ENCODE measurements at places on chromosomes 13 and 19.

DNA sequence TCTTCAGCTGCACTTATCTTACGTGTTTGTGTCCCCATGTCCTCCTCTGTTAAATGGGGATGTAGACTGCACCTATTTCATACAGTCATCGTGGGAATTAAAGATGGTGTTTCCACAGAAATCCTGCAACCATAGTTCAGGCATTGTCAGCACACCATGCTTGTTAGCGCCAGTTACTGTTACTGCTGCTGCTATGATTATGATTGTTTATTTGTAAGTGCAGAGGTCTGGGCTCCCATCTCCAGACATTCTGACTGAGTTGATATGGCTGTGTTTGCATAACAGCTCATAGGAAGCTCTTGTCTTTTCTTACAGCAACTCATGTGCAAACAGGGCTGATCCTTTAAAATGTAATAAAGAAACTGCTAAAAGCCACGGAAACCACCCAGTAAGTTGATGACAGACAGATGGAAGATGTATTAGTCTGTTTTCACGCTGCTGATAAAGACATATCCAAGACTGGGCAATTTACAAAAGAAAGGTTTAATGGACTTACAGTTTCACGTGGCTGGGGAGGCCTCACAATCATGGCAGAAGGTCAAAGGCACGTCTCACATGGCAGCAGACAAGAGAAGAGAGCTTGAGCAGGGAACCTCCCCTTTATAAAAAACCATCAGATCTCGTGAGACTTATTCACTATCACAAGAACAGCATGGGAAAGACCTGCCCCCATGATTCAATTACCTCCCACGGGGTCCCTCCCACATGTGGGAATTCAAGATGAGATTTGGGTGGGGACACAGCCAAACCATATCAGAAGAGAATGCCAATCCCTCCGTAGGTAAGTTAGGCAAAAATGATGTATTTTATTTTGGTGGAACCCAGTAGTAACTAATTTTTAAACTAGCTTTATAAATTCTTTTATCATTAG lies 1.6 kb downstream of the ZSCAN5A start:
- no peak for DNase-seq
- H3K4me3 ChIP-seq = no peak overlapping the region
- no peaks in the 10 kb centered on the region for H3K36me3 ChIP-seq

DNA sequence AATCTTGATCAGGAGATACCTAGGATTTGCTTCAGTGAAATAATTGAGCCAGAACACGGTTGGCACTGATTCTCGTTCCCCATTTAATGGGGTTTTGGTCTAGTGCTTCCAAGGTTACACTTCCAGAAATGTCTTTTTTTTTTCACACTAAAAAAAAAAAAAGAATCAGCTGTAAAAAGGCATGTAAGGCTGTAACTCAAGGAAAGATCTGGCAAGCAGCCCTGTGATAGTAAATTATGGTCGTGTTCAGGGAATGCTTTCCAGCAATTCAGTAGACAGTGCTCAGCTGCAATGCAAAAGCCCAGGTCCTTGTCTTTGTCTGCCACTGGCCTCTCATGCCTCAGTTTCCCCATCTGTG lies 27.2 kb upstream of the NDUFS7 start:
- H3K4me3 ChIP-seq = peak overlapping the region; percentile 79
- H3K27me3 ChIP-seq = no peaks in the 10 kb centered on the region
- H3K27ac ChIP-seq = peak overlapping the region; percentile 94
- H3K4me1 ChIP-seq = peaks cover 33% of the 10 kb centered on the region

DNA sequence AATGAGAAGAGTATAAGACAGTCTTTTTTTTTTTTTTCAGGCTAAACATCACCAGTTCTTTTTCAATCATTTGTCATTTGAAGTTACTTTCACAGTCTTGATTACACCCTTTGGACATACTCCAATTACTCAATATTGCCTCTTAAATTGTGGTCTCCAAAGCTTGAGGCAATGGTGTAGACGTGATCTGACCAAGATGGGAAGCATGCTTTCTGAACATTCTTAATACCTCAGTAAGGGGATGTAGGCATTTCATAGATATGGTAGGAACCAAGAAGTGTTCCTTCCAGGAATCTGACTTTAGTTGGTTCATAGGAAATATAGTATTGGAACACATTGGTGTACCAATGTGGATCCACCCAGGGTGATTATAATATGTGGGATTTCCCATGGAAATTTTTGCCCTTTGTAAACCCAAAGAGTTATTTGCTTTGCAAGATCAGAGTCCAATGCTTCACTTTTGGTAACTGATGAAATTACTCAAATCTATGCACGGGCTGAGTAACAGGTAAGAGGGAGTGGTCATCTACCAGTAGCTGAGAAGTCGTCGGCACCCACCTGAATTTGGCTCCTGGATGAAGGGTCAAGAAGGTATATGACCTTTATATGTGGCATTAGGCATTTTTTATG lies 62.2 kb downstream of the ERCC5 start:
- no peak overlapping the region for H3K4me3 ChIP-seq
- no peaks in the 10 kb centered on the region for H3K4me1 ChIP-seq

DNA sequence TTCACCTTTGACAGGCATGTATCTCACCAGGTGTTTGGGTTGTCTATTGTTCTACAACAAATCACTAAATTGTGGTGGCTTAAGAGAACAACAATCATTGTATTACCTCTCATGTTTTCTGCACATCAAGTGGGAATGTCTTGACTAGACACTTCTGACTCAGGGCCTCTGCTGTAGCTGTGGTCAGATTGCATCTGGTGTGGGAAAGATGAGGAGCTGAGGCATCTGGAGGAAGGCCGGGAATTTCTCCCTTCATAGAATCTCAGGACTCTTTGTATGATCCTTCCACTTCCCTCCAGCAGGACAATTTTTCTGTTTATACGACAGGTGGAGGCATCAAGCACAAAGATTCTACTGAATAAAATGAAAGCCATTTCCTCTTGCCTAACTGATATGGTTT lies 511.8 kb upstream of the NBEA start:
- H3K27ac ChIP-seq = no peak overlapping the region
- H3K36me3 ChIP-seq = no peaks in the 10 kb centered on the region
- no peak overlapping the region for H3K4me3 ChIP-seq
- DNase-seq = no peak
- no peaks in the 10 kb centered on the region for H3K4me1 ChIP-seq

DNA sequence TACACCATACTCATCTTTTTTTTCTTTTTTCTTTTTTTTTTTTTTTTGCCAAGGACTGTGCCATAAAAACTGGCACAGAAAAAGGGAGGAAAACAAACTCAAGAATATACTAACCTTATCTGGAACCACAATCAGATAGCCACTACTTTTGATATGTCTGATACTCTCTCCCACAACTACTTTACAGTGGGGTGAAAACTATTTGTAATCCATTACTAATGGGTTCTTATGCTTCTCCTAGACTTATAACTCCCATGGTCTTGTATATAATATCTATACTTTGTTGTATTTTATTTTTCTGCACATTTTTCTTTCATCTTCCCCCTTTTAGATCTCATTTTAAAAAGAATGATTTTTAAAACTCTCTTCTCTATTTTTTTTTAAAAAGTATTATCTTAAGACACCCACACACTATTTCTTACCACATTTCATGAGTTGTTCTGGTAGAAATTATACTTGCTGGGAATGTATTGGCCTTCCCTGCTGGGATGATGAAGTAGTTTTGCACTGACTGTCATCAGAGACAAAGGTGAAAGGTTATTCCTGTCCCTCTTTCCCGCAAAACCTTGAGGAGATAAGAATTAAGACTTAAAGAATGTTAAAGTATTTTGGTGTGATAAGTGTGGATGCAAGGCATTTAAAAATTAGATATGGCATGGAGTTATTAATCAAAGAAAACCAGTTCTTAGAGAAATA lies 146.7 kb upstream of the KLF12 start:
- no peak overlapping the region for H3K4me3 ChIP-seq
- no peaks in the 10 kb centered on the region for H3K27me3 ChIP-seq
- H3K27ac ChIP-seq = no peak overlapping the region
- H3K4me1 ChIP-seq = no peaks in the 10 kb centered on the region
- no peak for DNase-seq

DNA sequence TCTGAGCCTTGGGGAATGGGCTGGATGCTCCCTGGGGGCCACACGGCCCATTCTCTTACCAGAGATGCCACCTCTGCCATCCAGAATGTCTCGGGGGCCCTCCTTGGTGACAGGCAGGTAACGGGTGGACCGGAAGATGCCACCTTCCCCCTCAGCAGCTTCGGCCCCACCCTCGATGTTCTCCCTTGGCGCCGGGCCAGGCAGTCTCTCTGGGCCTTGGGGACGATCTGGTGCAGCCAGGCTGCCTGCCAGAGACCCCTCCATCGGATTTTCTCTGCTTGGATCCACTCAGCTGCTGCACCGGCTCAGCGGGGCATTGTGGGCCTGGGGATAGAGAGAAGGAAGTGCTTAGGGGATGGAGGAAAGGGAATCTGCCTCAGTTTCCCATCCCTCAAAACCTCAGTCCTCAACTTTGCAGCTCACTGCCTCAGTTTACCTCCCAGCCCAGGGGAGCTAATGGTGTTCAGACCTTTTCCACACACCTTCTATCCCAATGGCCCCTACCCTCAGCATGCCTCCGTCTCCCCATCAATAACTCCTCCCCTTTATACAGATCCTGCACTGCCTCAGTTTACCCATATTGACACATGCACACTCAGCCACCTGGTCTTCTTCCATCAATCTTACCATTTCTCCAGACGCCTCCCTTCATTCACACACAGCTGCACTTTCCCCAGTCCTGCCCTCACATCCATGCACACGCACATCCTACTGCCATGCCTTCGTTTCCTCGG lies 1.5 kb downstream of the WIZ start:
- no peaks in the 10 kb centered on the region for H3K36me3 ChIP-seq
- peak overlapping the region; percentile 75 for H3K27ac ChIP-seq
- no peak for DNase-seq
- no peak overlapping the region for H3K4me3 ChIP-seq
- no peaks in the 10 kb centered on the region for H3K4me1 ChIP-seq

- no peak overlapping the region for H3K27ac ChIP-seq
- no peak for DNase-seq
- H3K4me1 ChIP-seq = no peaks in the 10 kb centered on the region
- H3K36me3 ChIP-seq = no peaks in the 10 kb centered on the region
- no peak overlapping the region for H3K4me3 ChIP-seq
- no peaks in the 10 kb centered on the region for H3K27me3 ChIP-seq
Measured at GRCh38 chr13:67844574-67844973, 614.4 kb upstream of the PCDH9 start.

DNA sequence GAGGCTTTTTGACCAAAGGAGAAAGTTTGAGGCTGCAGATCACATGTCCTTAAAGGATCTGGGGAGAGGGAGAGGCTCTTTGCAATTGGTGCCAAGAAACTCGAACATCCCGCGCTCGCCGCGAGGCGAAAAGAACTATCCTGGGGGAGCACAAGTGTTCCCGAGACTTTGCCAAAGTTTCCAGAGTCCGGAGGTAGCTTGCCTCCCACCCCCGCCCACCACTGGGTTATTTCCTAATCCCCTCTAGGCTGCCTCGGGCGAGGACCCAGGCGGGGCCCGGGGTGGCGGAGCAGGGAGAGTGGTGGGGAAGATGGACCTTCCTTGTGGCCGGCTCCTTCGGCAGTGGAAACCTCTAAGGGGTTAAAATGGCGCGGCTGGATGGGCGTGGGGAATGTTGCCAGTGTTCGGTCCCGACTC lies 114.5 kb downstream of the KCNRG start:
- peaks cover 15% of the 10 kb centered on the region for H3K27me3 ChIP-seq
- peak; percentile 57 for DNase-seq
- H3K36me3 ChIP-seq = no peaks in the 10 kb centered on the region
- peaks cover 33% of the 10 kb centered on the region for H3K4me1 ChIP-seq

DNA sequence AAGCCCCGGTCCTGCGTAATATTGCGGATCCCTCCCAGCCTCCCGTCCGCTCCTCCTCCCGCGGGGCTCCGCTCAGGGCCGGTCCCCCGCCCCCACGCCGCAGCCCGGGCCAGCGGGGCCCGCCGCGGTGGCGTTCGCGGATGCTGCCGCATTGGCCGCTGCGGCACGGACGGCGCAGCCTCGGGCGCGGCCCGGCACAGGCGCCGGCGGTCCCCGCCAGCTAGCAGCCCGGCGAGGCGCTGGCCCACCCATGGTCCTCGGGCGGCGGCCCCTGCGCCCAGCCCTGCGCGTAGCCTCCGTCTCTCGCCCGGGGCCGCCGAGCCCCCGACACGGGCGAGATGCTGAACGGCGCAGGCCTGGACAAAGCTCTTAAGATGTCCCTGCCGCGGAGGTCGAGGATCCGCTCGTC lies at the start of gene ATP8A2:
Gene ATP8A2, plus strand, starts transcription at position 100 of the 409 bp plus-strand sequence. Its CDS starts 239 bp downstream, at position 339.
- no peaks in the 10 kb centered on the region for H3K36me3 ChIP-seq
- no peak for DNase-seq

GRCh38 chr13:55577082-55577846 lies 1563.5 kb upstream of the PRR20A start:
- no peaks in the 10 kb centered on the region for H3K36me3 ChIP-seq
- H3K27me3 ChIP-seq = no peaks in the 10 kb centered on the region
- H3K4me3 ChIP-seq = no peak overlapping the region
- no peaks in the 10 kb centered on the region for H3K4me1 ChIP-seq

DNA sequence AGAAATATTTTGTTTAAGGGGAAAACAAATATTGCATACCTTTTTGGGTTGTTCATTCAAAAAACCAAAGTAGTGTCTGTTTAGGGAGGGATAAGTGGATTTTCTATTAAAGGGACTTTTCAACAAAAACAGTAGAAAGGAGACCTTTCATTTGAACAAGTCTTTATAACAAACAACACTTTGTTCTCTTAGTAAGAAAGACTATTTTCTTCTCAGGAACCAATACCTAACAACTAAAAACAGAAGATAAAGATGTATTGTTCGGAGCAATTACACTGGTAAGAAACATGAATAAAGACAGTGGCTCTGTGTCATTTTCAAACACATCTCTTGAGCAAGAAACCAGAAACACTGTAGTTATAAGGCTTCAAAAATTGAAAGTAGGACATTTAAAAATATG lies 1610.1 kb upstream of the PCDH20 start:
- H3K27me3 ChIP-seq = no peaks in the 10 kb centered on the region
- H3K27ac ChIP-seq = no peak overlapping the region
- DNase-seq = no peak
- H3K4me3 ChIP-seq = no peak overlapping the region
- H3K36me3 ChIP-seq = no peaks in the 10 kb centered on the region

DNA sequence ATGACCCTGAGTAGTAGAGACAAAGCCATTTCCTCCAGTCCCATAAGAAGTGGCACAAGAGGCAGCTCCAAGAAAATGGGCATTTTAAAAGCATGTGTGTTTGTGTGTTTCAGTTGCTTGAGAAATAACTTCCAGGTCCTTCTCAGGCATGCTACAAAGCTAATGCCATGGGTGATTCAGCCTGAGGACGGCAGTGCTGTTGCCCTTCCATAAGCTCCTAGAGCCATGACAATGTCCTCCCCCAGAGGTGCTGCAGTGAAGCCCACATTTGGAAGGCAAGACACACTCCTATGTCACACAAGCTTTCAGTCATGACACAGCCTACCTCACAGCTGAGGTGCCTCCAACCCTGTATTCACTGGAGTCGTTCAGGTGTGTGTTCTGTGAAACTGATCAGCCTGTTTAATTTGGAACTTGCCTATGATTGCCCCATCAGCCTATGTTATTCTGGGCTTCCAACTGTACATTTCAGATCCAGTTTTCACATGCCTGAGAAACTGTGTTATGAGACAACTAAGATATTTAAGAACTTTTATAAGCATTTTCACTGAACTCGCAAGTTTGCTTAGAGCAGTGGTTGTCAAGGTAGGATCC lies 213.6 kb downstream of the FOXO1 start:
- H3K27me3 ChIP-seq = no peaks in the 10 kb centered on the region
- H3K4me3 ChIP-seq = no peak overlapping the region
- peak overlapping the region; percentile 56 for H3K27ac ChIP-seq
- no peaks in the 10 kb centered on the region for H3K36me3 ChIP-seq

Measured in tibial artery (tissue), 4 donors.